ENCODE measurements at places on chromosomes 11 and 22.

- DNase-seq, result no peak
These were observed 69.3 kb downstream of the LRP5 start for GRCh38 chr11:68381716-68382115.

DNA sequence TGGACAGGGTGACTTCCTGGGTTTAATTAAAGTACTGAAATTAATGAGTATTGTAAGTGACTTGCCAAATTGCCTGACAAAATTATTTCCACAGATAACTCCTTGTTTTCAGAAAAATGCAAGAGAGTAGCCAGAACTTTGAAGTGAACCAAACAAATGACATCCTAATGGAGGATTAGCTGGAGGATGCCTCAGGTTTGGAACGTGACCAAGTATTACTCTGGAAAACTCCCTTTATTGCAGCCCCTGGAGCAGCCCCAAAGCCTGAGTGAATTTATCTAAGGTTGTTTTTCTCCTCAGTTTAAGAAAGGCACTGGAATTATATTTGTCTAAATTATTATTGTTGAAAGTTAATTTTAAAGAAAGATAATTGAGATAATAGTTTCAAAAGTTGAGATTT lies 343.6 kb upstream of the MTNR1B start:
- DNase-seq, result no peak

GRCh38 chr11:31419138-31419537 lies 49.5 kb downstream of the DNAJC24 start:
- DNase-seq, result no peak

DNA sequence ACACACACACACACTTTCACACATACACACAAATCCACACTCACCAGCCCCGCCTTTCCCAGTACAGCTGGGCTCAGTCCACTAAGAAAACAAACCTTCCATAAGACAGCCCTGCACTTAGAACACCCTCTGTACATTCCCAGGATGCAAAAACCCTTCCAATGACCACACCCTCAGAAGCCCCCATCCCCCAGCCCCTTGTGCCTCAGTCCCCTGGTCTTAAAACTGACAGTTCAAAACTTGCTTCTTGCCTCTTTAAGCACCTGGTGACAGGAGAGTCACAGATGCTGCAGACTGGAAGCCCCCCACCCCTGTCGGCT lies 23.0 kb downstream of the APLNR start:
- no peak for DNase-seq

GRCh38 chr22:38205261-38206128 lies 3.7 kb downstream of the MAFF start:
- no peak for DNase-seq

- no peak for DNase-seq
These were observed 131.1 kb downstream of the RASSF10 start for GRCh38 chr11:13140028-13140870.

Measured in T-cell (primary cell).